ENCODE measurements at places on chromosomes 16 and 17. TPM values are rescaled to one million over a fixed set of nuclear protein-coding genes. Genes with fewer than 3 reads are reported as not detected.
A peak's percentile ranks its signal among the peaks of the same experiment; 100 is the strongest.

- H3K27ac ChIP-seq = no peak overlapping the region
- no peaks in the 10 kb centered on the region for H3K27me3 ChIP-seq
- no peak for DNase-seq
Observed at GRCh38 chr16:55710466-55710865, 54.7 kb downstream of the SLC6A2 start.

DNA sequence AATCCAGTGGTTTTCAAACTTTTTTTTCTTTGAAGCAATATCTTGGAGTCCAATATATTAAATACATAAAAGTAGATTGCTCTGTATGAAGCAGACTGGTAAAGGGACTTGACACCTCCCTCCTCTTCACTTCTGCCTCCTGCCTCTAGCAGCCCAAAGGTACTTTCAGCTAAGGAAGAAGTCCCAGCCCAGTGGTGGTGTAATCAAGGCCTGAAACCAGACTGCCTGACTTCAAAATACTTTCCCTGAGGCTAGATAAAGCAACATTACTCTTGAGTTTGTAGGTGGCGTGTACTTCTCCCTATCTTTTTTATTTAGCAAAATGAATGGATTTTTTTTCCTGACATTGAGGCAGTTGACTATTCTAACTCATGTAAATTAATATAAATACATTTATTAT, 122.4 kb upstream of the TMEM97 start:
- peaks cover 18% of the 10 kb centered on the region for H3K36me3 ChIP-seq
- H3K27me3 ChIP-seq = no peaks in the 10 kb centered on the region
- no peak for DNase-seq
- no peaks in the 10 kb centered on the region for H3K4me1 ChIP-seq

Gene MC1R
- total RNA-seq = 9.2 TPM

- no peak for DNase-seq
- peaks cover 9% of the 10 kb centered on the region for H3K27me3 ChIP-seq
- no peaks in the 10 kb centered on the region for H3K36me3 ChIP-seq
- no peak overlapping the region for H3K27ac ChIP-seq
- H3K4me3 ChIP-seq = no peak overlapping the region
Observed at GRCh38 chr16:87926246-87927194, 9.8 kb downstream of the CA5A start.

DNA sequence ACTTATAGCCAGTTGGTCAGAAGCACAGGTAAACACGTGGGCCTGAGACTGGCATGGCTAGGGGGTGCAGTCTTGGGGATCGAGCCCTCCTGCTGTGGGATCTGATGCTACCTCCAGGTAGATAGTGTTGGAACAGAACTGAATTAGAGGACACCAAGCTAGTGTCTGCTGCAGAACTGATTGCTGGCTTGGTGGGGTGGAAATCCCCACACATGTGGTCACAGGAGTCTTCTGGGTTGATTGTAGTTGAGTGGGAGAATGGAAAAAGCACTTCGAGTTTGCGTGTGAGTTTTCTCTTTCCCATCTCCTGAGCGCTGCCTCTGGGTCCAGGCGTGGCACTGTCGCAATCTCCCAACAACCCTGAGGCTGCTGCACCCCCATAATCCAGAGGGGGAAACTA, 8.0 kb upstream of the SPATA32 start:
- no peak overlapping the region for H3K27ac ChIP-seq
- H3K27me3 ChIP-seq = no peaks in the 10 kb centered on the region
- H3K36me3 ChIP-seq = peaks cover 45% of the 10 kb centered on the region
- no peak for DNase-seq
- H3K4me1 ChIP-seq = peaks cover 29% of the 10 kb centered on the region

Gene MMP15
- 14.8 TPM for total RNA-seq

GRCh38 chr16:81739503-81739902, 39.6 kb upstream of the PLCG2 start:
- no peaks in the 10 kb centered on the region for H3K27me3 ChIP-seq
- no peaks in the 10 kb centered on the region for H3K36me3 ChIP-seq
- H3K4me1 ChIP-seq = peaks cover 4% of the 10 kb centered on the region
- DNase-seq = no peak
- no peak overlapping the region for H3K27ac ChIP-seq
- H3K4me3 ChIP-seq = no peak overlapping the region

GRCh38 chr16:73172241-73172972, 124.5 kb upstream of the ZFHX3 start:
- H3K4me1 ChIP-seq = peaks cover 16% of the 10 kb centered on the region
- DNase-seq = peak; percentile 90
- no peak overlapping the region for H3K4me3 ChIP-seq
- peak overlapping the region; percentile 51 for H3K27ac ChIP-seq

Gene CCL3
- total RNA-seq = 3.4 TPM

DNA sequence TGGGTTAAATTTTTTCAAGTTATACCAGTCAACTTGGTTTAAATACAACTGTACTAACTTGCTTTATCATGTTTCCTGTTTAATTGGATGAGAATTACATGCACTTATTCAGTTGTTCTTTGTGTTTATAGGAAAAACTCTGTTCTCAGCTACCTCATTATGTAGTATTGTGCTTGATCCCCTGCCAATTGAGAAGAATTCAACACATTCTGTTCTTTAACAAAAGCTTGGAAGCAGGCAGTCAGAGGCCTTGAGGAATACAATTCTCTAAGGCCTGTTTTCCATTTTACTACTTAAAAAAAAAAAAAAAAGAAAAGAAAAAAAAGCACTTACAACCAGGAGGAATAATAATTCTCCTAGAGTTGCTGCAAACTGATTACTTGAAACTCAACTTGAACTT, 60.6 kb upstream of the CMIP start:
- H3K27me3 ChIP-seq = no peaks in the 10 kb centered on the region
- H3K36me3 ChIP-seq = no peaks in the 10 kb centered on the region
- peak; percentile 32 for DNase-seq

Gene IL34
- total RNA-seq = 0.38 TPM

- H3K27me3 ChIP-seq = no peaks in the 10 kb centered on the region
- no peaks in the 10 kb centered on the region for H3K36me3 ChIP-seq
- no peak overlapping the region for H3K4me3 ChIP-seq
- no peak for DNase-seq
- H3K27ac ChIP-seq = no peak overlapping the region
Observed at GRCh38 chr16:50998411-50998810, 152.7 kb downstream of the SALL1 start.

GRCh38 chr17:69870091-69870530, 204.9 kb upstream of the KCNJ16 start:
- DNase-seq = peak; percentile 91
- H3K4me1 ChIP-seq = peaks cover 28% of the 10 kb centered on the region
- peak overlapping the region; percentile 84 for H3K27ac ChIP-seq
- no peaks in the 10 kb centered on the region for H3K36me3 ChIP-seq
- no peak overlapping the region for H3K4me3 ChIP-seq

Gene RPL19
- total RNA-seq = 1,346 TPM

Gene HSPB9
- not detected for total RNA-seq

DNA sequence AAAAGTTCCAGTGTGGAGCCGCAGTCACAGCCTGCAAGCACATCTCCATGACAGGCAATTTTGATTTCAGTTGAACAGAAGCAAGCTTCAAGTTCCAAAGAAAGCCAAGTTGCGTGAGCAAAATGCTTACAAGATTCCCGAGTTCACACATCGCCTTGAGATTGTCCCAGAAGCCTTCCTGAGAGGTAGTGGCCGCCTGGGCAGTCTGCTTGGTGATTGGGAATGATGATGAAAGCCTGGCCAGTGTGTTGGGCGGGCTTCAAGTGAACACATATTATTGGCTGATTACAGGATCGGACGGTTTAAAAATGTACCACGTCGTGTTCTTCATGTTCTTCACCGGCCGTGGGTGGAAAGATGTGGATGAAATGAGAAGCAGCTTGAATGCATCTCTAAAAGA, 185.5 kb downstream of the FOXL1 start:
- no peak for DNase-seq
- H3K36me3 ChIP-seq = no peaks in the 10 kb centered on the region
- no peak overlapping the region for H3K27ac ChIP-seq
- peaks cover 11% of the 10 kb centered on the region for H3K4me1 ChIP-seq
- H3K4me3 ChIP-seq = no peak overlapping the region

Gene MMP2
- total RNA-seq = 1,246 TPM
